ENCODE measurements at places on chromosomes 12 and 14.

DNA sequence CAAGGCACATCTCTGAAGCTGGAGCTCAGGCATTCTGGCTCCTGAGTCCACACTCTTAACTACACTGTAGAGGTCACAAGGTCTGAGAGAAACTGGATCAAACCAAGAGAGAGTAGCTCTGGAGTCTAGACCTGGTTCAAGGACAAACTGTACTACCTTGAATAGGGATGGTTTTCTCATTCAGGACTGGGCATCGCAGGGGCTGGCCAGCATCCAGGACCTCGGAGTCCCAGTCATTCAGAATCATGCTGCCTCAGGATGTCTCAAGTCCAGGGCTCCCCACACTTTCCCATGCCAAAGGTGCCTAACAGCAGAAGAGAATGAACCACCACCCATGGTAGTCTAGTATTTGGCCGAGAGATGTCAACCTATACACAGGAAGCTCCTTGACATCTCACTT, 13.1 kb upstream of the PLEKHD1 start:
- DNase-seq, result no peak

GRCh38 chr12:10722905-10723746, at the start of gene YBX3:
Gene YBX3 (minus strand): TSS chr12:10723323. CDS start chr12:10723111, 212 bp downstream.
- DNase-seq, result peak; percentile 76

GRCh38 chr14:41586237-41586636, 20.4 kb upstream of the LRFN5 start:
- no peak for DNase-seq

GRCh38 chr14:101774006-101774795, 12.7 kb downstream of the PPP2R5C start:
- DNase-seq, result no peak

DNA sequence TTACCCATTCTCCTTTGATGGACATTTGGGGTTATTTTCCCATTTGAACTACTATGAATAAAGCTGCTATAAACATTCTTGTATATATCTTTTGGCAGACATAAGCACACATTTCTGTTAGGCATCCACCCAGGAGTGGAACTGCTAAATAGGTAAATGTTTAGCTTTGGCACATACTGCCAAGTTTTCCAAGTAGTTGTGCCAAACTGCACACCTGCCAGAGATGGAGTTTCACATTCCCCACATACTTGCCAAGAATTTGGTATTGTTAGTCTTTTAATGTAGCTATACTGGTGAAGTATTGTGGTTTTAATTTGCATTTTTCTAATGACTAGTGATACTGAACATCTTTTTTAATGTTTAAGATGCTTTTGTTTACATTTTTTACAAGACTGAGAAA, 201.0 kb downstream of the GXYLT1 start:
- no peak for DNase-seq

DNA sequence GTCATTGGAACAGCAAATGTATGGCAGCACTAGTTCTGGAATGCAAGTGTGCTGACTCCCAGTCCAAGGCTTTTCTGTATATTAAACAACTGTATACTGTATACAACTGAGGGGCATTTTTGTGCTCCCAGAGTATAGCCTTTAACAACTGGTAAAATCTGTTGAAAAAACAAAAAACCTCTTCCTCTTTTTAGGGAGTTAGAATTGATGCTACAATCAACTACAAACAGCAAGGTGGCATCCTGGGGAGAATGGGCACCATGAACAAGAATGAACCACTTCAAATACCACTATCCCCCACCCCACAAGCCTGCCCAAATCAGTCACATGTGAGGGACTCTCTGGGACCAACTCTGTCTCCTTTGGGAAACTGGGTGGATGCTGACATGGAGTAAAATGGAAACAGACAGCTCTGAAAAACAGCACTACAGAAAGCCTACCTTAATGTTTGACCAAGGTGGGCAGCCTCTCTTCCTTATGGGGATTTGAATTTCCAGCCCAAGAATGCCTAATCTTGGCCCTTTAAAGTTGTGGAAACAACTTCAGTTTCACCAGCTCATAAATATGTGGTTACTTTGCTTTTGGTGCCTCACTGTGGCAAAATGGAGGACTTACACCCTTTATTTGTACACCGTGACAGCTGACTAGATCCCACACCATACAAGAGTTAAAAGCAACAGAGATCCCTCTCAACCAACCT, 7.5 kb downstream of the VTI1B start:
- peak; percentile 27 for DNase-seq

GRCh38 chr12:49223122-49223521, 34.2 kb upstream of the TUBA1A start:
- no peak for DNase-seq

DNA sequence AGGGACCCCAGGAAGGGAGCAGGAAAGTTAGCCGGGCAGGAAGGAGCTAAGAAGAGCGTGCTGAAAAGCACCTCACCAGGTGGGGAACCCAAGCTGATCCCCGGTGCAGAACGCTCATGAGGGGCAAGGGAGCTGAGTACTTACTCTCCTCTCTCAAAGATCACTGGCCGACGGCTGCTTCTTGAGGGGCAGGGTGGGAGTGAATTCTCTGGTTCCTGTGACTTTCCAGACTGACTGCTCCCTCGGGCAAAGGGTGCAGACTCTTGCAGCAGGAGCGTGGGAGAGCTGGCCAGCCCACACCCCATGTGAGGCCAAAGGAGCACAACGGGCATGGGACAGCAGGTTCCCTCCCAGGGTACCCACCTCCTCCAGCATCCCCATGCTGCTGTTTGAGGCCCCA, 44.9 kb upstream of the DIO3 start:
- DNase-seq, result no peak

GRCh38 chr14:64234877-64235651, 59.1 kb downstream of the ESR2 start:
- DNase-seq, result no peak

DNA sequence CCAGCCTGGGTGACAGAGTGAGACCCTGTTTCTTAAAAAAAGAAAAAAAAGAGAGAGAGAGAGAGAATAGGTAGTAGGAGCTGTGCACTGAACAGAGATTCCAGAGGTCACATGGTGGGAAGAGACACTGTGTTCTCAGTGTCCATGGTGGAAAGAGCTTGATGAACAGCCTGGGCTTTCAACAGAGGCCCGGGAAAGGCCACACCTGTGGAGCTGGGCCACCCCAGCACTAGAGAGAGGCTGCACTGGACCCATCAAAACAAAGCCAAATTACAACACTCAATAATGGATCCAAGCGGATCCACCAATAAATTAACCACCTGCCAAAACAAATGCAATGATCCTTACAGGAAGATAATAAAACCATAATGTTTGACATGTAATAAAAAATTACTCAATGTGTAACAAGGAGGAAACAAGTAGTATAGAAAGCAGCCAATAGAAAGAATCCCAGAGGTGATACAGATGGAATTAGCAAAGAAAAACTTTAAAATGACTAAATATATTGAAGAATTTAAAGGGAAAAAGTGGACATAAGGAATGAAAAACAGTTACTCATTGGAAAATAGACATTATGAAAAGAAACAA, 44.8 kb upstream of the BCL2L14 start:
- DNase-seq, result no peak

GRCh38 chr14:96734076-96734622, 63.0 kb upstream of the VRK1 start:
- DNase-seq, result no peak

DNA sequence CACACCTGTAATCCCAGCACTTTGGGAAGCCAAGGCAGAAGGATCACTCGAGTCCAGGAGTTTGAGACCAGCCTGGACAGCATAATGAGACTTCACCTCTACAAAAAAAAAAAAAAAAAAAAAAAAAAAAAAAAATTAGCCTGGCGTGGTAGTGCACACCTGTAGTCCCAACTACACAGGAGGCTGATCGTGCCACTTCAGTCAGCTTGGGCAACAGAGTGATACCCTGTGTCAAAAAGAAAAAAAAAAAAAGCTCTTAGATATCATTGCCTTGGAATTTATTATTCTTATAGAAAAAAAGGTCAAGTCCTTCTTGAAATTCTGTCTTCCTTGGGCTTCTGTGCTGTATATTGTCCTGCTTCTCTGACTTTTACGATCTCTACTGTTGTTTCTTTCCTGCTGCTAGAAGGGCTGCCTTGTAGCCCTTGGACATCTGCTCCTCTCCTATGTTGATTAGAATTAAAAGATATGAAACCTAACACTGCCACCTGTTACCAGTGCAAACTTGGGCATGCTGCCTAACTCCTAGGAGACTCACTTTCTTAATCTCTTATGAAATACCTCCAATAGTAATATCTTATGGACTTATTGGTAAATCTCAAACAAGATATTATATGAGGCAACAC, 5.7 kb downstream of the TMEM19 start:
- no peak for DNase-seq

GRCh38 chr12:42396473-42397259, 70.7 kb downstream of the PPHLN1 start:
- DNase-seq, result no peak

- DNase-seq, result no peak
Measured at GRCh38 chr12:46164186-46164761, 104.6 kb downstream of the SLC38A1 start.

DNA sequence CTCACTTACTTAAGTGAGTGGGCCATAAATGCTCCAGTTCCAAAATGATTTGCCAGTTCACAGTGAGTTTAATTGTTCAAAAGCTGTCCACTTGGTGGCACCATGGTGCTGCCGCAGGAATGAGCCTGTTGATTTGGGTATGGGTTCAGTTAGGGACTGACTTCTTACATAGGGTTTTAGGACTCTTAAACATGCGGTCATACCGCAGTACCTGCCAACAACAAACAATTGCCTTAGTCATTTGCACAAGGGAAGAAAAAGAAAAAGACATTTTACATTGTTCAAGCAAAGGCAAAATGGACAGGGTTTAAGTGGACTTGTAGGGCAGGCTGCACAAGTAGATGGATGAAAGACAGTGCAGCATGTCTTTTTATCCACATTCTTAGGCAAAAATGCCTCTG, 80.0 kb upstream of the DBX2 start:
- peak; percentile 56 for DNase-seq

- no peak for DNase-seq
Measured at GRCh38 chr14:53710615-53711014, 246.0 kb downstream of the BMP4 start.

- DNase-seq, result no peak
Measured at GRCh38 chr12:25082628-25083027, 112.3 kb downstream of the DNAI7 start.

DNA sequence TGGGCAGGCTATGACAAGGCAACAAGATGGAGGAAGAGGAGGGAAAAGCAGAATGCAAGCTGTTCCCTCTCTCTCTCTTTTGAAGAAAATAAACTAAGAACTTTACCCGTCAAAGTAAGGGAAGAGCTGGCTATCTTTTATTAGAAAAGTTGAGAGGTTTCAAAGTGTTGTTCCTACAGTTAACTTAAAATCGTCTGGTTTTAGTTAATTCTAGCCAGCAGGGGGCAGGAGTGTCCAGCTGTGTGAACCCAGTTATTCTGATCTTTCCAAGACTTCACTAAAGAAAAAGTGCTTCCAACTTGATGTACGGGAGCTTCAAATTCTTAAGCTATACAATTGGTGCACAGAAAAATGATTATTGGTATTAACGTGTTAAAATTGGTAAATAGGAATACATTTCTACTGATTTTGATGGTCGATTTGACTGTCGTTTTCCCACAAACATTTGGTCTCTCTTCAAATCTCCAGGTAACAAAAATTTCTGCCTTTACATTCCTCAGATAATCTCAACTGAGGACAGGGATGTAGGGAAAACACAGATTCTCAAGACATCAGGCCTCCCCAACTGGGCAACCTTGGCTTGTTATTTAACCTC, 28.4 kb upstream of the MON2 start:
- DNase-seq, result peak; percentile 62

DNA sequence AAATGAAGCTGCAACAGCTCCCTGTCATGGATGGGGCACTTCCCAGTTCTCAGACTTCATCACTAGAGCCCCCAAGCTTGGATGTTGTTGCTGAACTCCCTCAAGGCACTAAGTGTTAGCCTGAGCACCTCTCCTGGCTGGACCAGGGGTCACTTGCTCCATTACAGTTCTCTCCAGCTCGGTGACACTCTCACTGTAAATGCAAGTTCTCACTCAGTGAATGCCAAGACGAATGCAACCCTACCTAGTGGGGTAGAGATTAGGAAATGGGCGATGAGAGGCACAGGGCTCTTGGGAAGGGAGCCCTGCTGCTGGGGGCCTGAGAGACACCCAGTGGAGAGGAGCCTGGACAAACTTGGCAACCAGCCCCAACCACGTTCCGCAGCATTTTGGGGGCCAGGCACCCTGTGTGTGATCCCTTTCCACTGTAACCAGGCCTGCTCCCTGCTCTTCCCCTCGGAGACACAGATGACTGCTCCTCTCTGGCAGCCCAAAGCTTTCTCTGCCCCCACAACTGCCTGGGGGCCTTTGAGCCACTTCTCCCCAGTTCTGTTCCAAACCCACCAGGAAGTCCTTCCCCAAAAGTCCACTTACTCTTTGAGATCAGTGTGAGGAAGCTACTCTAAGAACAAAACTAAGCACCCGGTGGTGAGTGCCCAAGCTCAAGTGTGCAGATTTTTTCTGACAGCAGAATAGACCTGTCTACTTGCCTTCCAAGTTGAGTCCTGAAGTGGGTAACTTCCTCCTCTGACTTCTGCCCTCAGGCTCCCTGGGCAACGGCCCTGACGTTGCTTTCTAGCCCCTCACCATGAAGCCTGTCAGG, 8.0 kb upstream of the SELPLG start:
- no peak for DNase-seq

- DNase-seq, result no peak
Measured at GRCh38 chr14:90109858-90110257, 48.1 kb downstream of the KCNK13 start.

DNA sequence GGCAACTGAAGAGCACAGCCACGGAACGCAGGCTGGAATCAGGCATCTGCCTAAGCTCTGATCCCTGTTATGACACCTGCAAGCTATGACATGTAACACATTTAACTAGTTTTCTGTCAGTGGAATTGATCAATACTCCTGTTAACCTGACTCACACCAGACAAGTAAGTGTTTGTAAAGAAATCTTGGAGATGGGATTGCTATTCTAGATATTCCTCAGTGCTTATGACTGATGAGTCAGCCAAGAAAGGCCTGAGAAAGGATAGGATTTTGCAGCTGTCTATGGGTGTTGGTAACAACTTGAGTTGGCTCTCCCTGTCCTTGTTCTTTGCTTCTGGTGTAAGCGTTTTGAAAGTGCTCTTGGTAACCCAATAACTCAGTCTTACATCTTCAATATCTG, 110.5 kb downstream of the GPR135 start:
- no peak for DNase-seq

DNA sequence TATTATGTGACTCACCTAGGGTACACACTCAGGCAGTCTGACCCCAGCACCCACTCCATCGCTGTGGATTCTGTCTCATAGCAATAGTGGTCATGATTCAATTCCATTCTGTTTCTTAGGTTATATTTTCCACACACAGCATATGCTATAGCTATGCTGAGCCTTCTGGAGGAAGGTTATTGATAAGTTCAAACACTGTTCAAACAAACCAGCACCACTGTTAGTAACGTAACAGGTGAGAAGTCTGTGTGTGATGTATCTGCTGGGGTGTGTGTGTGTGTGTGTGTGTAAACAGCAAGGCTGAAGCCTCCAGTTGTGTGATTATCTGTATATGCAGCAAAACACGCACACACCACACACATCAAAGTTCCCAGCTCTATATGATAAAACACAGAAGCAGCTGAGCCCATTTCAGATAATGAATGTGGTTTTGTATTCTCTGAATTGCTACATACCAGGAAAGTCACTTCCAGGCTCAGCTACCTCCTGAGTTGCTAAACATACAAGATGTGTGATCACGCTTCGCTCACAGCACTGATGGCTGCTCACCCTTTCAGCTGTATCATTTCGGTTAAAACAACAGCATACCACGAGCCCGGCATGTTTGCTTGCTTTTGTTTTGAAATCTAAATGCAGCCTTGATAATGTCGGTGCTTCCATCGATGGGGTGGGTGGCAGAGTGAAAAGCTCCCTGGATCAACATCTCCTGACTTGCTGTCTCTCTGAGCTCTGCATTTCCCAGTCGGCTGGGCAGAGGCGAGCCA, 6.8 kb upstream of the SYNE3 start:
- no peak for DNase-seq
